ENCODE measurements at places on chromosomes 7 and 10.

DNA sequence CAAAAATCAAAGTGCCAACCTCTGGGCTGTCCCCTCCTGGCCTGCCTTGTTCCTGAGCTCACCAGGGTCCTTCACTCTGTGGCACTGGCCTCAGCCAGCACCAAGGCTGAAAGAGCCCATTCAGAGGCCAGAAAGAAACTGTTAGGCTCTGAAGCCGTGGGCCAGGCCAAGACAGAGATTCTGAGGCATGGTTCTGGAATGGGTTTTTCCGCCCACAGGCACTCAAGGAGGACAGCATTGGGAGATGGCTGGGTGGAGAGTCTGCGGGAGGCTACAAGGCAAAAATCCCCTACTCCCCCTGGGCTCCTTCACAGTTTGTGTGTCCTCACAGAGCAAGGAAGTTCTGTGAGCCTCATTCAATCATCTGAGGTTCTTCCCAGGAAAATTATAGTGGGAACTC, 31.7 kb downstream of the GRIFIN start:
- DNase-seq: no peak

DNA sequence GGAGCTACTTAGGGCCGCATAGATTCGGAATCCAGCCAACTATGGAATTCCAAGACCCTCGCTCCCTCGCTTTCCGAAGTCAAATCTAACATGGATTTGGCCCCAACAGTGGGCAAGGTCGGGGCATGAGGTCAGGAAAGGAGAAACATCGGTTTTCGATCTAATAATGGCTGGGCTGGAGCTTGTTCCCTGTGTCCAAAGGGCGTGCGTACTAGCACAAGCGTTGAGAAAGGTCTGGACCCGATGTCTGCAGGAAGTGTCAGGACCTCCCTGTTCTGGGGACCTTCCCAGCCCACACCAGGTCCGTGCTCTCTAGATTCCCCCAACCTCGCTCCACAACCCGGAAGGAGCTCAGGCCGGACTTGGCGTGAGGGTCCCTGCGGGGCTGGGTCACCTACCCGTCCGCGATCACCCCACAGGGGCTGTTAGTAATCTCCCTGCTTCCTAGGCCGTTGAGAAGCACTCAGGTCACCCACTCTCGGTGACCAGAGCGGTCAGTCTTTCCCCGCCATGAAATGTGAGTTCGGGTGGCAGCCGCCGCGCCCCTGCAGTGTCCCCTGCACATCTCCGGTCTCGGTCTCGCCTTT, 4.8 kb downstream of the FEZF1 start:
- no peak for DNase-seq

DNA sequence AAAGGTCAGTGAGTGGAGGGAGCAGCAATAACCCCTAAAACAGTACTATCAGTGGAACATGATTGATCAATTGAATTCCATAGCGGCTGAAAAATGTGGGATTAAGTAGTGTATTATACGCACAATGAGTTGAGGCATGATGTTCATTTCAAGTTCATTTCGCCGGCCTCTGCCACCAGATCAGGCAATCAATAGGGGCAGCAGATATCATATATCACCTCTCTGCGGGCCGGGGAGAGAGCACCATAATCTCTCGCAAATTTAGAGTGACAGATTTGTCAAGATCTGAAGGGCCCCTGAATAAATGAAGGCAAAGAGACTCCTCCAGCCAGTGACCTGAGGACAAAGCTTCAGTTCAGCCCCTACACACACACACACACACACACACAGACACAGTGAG, 58.5 kb downstream of the PAX2 start:
- no peak for DNase-seq

DNA sequence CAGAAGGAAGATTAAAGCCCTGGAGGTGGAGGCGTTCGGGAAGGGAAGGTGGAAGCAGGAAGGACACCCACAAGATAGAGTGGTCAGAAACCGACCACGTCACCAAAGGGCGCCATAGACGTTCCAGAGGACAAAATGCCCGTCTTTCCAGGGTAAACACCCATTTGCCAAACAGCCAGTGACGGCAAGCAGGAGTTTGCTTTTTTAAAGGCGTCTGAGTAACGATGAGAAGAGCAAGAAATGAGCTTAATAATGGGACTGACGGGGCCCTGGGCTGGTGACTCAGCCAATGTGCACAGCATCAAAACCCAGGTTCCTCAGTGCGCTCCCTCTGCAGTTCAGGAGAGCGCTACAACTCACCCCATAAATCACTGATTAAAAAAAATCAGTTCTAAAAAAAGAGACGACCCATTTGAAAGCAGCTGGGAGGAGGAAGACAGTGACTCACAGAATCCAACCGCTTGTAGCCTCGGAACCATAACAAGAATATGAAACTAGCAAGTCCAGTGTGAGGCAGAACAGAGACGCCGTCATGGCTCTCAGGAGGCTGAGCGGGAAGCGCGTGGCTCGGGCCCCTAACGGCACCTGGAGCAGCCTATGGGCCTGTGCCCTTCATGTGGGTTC, 5.9 kb downstream of the DIP2C start:
- no peak for DNase-seq

DNA sequence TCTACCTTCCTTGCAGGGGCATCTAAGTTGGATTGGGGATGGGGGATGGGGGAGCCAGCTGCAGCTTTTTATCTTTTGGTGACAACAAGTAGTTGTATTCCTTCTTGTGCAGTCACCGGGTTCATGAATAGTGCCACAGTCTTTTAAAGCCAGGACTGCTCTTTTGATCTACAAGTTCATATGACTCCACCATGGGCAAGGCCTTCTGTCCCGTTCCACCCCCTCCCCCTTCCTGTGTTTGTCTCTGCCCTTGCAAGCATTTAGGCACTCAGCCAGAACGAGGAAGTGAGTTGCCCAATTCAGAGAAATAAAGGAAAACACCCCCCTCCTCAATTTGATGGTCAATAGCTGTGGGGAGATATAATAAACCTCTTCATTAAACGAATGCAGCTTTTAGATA, 44.8 kb upstream of the EGR2 start:
- no peak for DNase-seq

GRCh38 chr10:6491841-6492609, 88.1 kb downstream of the PRKCQ start:
- DNase-seq: no peak

DNA sequence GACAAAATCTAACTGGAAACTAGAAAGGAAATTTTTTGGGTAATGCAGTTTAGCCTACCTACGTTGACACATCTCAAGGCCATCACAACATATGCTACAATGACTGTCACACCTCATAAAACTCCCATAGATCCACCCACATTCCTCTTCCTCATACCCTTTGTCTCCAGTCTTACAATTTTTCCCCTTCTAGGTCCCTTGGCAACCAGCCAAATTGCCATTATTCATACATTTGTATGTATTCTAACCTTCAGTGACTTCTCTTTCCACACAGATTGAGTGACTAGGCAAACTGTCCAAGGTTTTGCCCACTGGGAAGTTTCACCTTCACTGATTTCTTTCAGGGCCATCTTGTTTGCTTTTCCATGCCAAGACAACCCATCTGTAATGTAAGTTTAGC, 100.5 kb upstream of the TPK1 start:
- no peak for DNase-seq

- DNase-seq: peak; percentile 44
Observed at GRCh38 chr10:97676770-97677581, 10.1 kb downstream of the AVPI1 start.

DNA sequence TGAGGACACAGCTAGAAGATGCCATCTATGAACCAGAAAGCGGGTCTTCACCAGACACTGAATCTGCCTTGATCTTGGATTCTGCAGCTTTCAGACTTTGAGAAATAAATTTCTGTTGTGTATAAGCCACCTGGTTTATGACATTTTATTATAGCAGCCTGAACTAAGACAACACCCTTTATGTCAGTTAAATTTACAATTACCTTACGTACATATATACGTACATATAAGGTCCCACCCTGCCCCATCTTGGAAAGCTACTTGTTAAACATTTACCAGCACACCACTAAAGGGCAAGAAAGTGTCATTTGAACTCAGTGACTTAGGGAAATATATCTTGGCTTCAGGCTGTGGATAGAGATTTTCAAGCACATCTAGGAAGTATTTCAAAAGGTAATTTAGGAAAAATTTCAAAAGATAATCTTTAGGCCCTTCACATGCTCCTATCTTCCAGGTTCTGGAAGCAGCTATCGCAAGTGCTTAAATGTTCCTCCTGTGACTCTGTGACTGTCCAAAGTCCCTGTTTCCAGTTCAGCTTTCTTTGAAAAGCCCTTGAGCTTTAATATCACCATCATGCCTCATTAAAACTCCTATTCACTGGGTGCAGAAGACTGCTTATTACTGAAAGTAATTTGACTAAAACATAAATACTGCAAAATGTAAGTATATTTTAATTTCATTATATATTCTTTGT, 9.6 kb upstream of the SRI start:
- no peak for DNase-seq

DNA sequence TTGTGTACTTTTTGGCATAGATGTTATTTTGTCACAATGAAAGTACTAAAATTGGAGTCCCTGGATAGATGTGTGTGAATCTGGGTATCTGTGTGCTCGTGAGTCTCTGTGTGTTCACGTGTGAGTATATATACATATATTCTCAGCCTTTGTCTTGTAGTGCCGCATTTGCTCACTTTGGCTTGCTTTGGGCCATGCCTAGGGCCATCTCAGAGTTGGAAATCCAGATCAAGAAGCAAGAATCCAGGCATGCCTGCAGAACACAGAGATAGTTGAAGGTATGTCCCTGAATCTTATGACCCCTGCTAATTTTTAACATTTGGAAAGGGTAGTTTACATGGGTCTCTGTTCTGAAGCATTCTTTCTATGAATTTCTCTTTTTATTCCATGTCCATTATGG, 208.7 kb downstream of the PHTF2 start:
- DNase-seq: no peak

- no peak for DNase-seq
Observed at GRCh38 chr10:122323941-122324675, 50.4 kb upstream of the PLEKHA1 start.

GRCh38 chr7:51142741-51143385, 173.7 kb downstream of the COBL start:
- DNase-seq: no peak

- DNase-seq: no peak
Observed at GRCh38 chr7:157704365-157704764, 367.6 kb downstream of the DNAJB6 start.

DNA sequence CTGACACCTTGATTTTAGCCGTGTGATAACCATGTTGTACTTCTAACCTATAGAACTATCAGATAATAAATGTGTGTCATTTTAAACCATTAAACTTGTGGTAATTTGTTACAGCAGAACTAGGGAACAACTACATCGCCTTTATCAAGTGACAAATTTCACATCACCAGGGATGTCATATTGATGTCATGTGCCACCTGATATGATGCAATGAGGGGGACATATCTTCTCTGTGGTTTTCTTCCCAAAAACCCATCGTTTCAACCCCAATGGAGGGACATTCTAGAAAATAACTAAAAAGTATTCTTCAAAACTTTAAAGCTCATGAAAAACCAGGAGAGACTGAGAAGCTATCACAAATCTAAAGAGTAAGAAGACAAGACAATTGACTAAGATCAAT, 212.2 kb downstream of the ETV1 start:
- no peak for DNase-seq

DNA sequence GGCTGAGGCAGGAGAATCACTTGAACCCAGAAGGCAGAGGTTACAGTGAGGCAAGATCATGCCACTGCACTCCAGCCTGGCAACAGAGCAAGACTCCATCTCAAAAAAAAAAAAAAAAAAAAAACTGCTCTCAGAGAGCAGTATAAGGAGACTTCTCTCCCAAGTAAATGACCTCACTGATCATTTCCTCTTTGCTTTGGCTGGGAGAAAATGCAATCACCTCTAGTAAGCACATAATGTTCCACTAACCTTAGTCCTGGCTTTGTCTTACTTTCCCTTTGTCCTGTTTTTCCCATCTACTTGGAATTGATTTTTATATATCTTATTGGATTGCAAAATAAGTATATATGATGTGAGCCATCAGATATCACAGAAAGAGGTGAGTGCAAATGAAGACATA, 2.5 kb downstream of the SLC25A13 start:
- DNase-seq: no peak

- no peak for DNase-seq
Observed at GRCh38 chr7:106938803-106939202, 73.7 kb downstream of the PIK3CG start.

- DNase-seq: no peak
Observed at GRCh38 chr7:114405427-114405826, 9.2 kb upstream of the FOXP2 start.

DNA sequence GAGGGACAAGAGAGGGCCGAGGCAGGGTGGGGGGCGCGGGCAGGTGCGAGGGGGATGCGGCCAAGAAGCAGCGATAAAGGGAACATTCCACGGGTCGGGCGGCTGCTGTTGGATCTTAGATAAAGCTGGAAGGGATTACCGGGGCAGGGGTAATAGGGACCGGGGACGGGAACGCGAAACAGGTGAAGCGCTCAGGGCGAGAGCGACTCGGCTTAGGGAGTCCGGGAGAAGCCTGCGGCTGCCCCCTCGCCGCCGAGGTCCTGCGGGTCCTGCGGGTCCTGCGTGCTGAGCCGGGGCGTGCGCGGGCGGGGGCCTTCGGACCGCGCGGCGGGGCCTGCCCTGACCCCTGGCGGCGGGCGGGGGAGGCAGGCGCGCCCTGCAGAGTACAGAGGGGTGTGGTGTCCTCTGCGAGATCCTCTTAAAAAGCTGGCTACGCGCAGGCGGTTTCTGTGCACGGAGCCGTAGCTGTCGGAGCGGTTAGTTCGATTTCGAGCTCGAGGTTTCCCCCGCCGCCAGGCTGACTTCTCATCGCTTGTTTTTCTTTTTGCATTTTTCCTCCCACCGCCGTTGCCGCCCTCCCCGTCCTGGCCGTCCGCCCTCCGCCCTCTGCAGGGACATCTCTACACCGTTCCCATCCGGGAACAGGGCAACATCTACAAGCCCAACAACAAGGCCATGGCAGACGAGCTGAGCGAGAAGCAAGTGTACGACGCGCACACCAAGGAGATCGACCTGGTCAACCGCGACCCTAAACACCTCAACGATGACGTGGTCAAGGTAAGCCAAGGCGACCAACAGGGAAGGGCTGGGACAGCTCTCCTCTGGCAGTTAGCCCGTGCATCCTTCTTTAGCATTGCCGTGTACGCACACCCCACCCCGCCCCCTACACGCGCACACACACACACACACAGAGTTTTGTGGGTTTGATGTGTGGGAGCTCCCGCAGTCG, 1.4 kb downstream of the CAV1 start:
- peak; percentile 32 for DNase-seq

GRCh38 chr10:73306171-73306708, 52.4 kb downstream of the CFAP70 start:
- DNase-seq: no peak

GRCh38 chr7:81158189-81158588, 239.3 kb upstream of the SEMA3C start:
- DNase-seq: no peak

GRCh38 chr10:79405995-79406515, 39.4 kb downstream of the ZCCHC24 start:
- no peak for DNase-seq

- DNase-seq: no peak
Observed at GRCh38 chr7:2934211-2934731, 90.2 kb upstream of the GNA12 start.
